ENCODE measurements at places on chromosomes 1 and 21.

DNA sequence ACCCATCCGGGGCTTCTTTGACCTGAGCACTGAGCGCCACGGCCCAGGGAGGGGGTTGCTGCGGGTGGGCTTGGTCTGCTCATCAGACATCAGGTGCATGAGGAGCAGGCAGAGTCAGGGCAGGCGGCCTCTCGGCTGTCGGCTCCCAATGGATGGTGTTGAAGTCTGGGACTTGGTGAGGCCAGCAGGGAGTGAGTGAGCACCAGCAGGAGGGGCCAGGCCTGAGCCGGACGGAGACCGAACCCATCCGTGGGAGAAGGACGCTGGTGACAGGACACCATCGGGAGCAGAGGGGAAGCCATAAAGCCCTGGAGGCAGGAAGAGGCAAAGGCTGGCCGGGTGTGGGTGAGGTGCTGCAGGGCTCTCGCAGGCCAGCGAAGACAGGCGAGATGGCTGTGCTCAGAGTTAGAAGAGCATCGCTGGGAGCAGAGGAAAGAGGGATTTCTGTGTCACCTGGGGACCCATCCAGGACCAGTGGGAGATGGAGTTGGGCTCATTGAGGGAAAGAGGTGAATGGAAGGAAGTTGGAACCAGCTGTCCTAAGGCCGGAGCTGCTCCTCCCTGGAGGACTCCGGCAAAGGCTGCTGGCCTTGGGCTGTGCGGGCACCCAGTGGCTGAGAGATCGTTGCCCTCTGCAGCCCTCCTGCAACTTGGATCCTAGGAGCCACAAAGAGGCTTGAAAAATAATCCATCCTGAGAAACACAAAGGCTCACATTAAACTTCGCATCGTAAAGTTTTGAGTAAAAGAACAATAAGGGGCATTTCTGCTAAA is 49.9 kb downstream of the PDE9A start:
- DNase-seq = no peak

DNA sequence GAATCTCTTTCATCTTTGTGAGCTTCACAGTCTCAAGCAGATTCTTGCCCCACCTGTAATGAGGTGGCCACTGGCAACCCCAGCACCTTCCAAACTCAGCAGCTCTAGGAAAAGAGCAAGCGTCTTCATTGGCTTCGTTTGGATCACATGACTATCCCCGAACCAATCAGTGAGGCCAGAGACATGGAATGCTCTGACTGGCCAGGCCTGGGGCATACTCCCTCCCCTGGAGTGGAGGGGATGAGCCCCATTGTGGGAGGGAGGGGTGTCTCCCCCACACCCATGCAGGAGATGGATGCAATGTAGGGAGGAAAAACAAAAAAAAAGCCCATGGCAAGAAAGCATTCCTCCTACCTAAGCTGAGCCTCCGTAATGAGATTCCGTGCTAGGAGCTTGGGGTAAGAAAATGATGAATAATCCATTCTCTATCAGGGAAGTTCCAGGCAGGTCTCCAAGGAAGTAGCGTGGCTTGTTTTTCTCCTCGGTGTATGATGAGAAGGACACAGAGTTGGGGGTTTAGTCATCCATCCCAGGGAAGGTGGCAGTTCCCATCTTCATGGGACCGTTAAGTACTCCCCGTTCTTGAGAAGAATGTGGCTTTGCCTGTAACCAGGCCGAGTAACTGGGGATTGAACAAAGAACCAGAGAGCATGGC is 32.7 kb downstream of the FHAD1 start:
- DNase-seq = no peak

GRCh38 chr1:228118040-228118439 is 8.9 kb upstream of the MRPL55 start:
- no peak for DNase-seq

DNA sequence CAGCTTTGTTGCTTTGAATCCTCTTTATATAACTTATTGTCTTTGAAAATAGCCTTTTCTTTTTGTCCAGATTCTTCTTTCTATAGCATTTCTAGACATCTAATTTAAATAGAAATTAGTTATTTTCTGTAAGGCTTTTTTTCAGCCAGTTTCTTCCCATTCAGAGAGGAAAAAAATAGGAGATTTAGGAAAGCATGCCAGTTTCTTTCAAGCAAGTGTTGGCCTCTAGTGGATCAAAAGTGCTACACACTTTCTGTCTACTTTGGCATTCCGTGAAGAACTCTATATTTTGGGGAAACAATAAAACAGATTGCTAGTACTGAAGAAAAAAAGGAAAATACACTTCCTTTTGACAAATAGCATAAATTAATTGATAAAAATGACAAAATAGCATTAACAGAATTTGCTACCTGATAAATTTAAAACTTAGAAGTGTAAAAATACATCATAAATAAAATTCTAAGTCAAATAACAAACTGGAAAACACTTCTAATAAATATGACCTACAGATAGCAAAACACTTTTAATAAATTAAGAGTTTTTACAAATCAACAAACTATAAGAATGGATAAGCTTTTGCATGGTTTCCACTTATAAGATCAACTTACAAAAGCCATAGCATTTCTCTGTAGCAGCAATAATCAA is 13.1 kb upstream of the EXO1 start:
- peak; percentile 62 for DNase-seq

DNA sequence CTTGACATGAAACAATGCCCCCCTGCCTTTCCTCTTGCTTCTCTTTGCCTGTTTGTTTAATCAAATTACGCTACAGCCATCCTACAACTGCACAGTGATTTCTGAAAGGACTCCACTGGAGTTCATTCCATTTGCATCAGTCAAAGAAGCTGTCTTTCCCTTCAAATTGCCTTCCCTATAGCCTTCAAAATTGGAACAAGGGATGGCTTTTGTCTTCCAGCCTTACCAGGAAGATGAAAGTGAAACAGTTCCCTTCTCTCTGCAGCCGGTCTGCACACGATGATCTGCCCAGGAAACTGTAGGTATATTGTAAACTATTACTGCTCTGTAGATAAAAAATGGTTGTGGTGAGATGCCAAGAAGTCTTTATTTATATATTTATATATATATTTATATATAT is 65.6 kb upstream of the ETS2 start:
- DNase-seq = no peak

Data from fibroblast of pulmonary artery (primary cell).